Cerebellar cortex (tissue), 1 donor: ENCODE measurements at places on chromosomes 11 and 22.
A peak's percentile ranks its signal among the peaks of the same experiment; 100 is the strongest.

DNA sequence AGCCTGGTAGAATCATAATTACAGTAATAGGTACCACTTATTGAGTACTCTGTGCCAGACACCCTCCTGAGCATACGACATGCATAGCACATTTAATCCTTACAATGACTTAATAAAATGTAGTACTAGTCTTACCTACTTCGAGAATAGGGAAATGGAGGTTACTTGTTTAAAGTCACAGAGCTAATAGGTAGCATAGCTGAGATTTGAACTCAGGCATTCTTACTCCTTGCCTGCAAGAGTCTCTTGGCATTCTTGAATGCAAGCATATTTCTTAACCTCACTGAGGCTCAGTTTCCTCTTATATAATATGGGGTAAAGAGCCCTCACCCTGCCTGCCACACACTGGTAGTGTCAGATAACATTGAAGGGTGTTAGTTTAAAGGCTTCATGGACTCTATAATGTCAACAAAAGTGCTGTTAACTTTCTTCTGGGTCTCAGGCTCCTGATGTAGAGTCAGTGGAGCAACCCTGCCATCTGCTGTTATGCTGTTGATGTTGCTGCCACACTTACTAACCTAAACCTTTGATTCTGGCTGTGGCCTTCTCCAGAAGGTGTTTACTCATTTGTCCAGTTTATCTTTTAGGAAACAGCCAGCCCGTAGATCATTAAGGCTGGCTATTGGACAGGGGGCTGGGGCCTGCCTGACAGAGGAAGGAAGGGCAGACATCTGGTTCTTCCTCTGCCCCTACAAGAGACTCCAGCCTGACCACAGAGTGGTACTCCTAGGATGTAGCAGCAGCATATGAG, 18.9 kb downstream of the LIMK2 start:
- peak; percentile 75 for DNase-seq

- DNase-seq = no peak
Measured at GRCh38 chr11:35507688-35508087, 17.7 kb downstream of the PAMR1 start.

DNA sequence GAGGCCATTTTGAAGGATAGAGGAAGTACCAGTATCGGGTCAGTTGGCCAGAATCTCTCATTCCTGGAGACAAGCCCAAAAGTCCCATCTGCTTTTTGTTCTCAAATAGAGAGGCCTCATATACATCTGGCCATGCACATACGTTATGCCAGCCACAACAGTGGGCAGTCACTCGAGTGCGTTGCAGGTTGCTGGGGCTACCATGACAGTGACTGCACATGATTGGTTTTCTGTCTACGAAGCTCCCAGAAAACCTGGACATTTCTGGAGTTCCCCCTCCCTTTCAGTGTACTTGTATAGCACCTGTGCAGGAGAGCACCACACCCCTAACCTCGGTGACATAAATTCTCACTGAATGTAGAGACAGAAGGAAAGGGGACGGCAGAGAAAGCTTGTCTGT, 62.1 kb downstream of the C22orf31 start:
- peak; percentile 57 for DNase-seq

DNA sequence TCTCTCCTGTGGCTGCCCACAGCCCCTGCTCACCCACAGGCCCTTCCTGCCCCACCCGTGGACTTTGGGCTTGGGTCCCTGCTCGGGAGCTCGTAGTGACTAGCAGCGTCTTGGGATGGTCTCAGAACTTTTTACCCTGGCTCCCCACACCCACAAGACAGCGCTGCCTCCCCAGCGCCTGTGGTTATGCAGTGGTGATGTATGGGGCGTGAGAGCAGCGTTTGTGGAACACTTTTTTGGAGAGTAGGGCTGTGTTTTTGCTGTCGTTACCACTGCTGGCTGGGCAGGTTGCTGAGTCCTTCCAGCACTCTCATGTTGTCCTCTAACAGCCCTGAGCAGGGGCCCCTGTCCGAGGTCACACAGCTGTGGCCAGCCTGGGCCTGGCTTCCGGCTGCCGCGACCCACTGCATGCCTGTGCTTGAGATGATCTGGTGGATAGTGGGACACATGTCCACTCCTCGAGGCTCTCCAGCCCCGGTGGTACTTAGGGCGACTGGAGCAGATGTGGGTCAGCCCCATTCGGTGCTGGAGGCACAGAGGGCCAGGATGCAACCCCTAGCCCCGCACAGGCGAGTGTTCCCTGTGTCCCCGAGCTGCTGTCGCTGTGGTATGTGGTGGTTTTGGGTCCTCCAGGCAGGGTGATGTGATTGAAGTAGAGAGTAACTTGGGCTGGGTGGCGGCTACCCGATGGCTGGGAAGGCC, 7.1 kb upstream of the GRAMD4 start:
- no peak for DNase-seq

DNA sequence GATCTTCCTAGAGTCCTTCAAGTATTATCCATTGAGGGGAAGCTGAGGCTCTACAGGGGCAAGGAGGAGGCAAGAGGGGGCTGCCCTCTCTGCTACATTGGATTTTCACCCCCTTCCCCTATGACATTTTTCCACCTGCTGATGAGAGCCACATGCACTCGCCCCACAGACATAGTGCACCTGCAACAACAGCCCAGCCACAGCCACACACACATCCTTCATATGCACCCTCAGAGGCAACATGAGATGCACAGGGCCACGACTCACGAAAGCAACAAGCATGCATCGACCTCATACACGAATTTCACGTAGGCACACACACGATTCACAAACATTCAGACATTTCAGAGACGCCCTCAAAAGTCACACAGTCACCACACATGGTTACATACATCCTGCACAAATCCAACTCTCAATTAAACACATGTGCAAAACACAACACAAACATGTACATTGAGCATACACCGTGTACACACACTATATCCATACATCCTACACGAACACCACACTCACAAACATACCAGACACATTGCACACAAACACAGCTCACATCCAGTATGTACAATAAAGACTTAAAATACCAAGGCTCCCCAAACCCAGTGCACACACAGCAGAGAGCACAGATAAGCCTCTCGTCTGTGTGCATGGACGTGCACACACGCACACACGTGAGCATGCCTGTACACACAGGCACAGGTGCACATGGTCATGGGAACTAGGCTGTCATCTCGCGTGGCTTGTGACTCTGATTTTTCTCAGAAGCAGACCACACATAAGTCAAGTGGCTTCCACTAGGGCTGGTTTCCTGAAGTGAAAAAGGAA, 6.3 kb upstream of the LRRC32 start:
- DNase-seq = no peak

GRCh38 chr22:41862160-41862529, 29.2 kb downstream of the SREBF2 start:
- no peak for DNase-seq

DNA sequence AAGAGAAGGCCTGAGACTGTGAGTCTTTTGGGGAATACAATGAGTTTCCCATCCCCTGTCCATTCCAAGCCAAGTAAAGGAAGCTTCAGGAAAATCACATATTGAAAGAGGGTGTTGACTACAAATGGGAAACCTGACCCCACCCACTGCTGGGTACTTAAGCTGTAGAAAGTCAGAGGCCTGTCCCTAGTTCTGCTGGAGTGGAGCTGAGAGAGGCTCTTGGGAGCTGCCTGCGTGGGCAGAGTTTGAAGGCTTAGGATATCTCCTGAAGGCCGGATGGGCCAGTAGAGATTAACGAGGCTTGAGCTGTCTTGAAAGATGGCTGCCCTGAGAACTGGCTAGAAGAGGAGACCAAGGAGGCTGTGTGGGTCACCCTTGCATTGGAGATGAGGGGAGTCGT, 176.2 kb upstream of the NECTIN1 start:
- DNase-seq = no peak

DNA sequence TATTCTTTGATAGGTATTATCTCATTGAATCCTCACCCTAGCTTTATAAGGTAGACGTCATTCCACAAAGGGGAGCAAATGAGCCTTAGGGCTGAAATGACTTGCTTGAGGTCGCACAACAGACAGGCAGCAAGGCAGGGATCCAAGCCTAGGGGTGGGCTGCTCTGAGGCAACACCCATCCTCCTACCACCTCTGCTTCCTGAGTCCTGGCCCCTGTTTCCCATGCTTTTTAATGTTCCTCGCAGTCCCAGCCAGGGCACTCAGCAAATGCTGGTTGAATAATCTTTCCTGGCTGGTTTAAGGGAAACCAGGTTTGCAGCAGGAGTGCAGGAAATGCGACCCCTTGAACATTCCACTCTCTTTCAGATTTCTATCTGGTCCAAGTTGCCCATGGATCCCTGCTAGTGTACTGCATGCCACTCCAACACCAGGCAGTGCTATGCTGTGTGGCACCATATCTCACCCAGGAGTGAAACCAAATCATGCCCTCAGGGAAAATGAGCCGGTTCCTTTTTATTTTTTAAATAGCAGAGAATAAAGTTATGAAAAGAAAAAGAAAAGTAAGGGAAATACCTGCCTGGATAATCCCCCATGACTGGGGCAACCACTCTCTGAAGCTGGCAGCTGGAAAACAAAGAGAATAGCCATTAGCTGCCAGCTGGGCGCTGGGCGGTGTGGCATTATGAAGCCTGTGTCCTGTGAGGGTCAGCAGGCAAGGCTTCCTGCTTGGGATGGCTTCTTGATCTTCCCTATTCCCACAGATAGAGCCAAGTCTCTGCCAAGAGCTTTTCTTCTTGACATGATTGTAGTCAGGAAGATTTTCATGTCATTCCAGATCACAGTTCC, 21.8 kb downstream of the MICAL2 start:
- DNase-seq = no peak

DNA sequence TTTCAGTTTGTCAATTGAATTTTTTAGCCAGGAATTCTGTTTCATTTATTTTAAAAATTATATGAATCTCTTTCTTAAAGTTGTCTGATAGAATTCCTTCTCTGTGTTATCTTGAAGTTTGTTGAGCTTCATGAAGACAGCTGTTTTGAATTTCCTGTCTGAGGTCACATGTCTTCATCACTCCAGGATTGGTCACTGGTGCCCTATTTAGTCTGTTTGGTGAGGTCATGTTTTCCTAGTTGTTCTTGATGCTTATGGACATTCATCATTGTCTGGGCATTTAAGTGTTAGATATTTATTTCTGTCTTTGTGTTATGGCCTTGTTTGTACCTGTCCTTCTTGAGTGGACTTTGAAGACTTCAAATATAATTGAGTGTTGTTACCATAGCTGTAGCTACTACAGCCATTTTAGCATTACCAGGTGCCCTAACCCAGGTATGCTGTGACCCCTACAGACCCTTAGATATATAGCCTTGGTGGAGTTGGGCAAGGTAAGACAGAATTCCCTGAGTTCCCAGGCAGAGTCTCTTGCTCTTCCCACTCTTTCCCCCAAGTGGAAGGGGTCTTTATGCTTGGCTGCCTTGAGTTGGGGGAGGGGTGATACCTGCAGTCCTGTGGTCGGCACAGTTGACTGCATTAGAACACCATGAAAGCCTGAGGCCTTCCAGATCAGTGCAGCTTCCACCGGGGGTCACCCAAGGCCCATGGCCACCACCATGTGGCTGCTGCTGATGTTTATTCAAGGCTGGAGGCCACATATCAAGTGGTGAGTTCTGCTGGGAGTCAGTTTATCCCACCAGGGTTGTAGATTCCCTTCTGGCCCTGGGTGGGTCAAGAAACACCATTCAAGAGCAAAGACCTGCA, 229.6 kb downstream of the DYNC2H1 start:
- peak; percentile 22 for DNase-seq

GRCh38 chr11:84292006-84292405, 1005.8 kb upstream of the CCDC90B start:
- no peak for DNase-seq

- no peak for DNase-seq
Measured at GRCh38 chr22:37982938-37983859, 1.2 kb downstream of the SOX10 start.

DNA sequence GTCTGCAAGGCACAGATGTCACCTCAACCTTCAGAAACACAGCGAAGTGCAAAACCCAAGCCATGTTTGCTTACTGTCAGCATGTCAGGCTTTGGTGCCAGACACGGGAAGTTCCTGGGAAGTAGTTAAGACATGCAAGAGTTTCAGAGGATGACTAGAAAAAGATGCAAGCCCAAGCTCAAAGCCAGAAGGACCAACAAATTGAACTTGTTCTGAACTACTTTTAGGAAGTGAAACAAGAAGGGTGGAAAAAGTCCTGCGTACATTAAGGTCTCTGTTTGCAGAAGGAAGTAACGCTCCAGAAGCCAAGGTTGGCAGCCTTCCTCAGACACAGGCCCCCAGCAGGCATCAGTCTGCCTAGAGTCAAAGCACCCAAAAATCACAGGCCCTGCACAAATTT, 2.6 kb downstream of the AP1B1 start:
- DNase-seq = no peak

DNA sequence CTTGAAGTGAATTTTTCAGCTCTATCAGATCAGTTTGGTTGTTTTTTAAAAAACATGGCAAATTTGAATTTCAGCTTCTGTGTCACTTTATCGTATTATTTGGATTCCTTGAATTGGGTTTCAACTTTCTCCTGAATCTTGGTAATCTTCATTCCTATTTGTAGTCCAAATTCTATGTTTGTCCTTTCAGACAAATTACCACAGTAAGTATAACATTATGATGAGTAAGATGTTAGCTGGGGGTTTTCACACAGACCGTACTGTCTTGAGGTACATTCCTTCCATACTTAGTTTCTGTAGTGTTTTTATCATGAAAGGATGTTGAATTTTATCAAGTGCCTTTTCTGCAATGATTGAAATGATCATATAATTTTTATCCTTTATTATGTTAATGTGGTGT, 28.0 kb downstream of the OR5B17 start:
- no peak for DNase-seq

GRCh38 chr22:44449061-44449682, 48.9 kb downstream of the RTL6 start:
- DNase-seq = no peak

GRCh38 chr11:10909141-10909883, 51.5 kb upstream of the ZBED5 start:
- DNase-seq = no peak

GRCh38 chr11:27477831-27478230, 5.2 kb upstream of the LGR4 start:
- DNase-seq = no peak

DNA sequence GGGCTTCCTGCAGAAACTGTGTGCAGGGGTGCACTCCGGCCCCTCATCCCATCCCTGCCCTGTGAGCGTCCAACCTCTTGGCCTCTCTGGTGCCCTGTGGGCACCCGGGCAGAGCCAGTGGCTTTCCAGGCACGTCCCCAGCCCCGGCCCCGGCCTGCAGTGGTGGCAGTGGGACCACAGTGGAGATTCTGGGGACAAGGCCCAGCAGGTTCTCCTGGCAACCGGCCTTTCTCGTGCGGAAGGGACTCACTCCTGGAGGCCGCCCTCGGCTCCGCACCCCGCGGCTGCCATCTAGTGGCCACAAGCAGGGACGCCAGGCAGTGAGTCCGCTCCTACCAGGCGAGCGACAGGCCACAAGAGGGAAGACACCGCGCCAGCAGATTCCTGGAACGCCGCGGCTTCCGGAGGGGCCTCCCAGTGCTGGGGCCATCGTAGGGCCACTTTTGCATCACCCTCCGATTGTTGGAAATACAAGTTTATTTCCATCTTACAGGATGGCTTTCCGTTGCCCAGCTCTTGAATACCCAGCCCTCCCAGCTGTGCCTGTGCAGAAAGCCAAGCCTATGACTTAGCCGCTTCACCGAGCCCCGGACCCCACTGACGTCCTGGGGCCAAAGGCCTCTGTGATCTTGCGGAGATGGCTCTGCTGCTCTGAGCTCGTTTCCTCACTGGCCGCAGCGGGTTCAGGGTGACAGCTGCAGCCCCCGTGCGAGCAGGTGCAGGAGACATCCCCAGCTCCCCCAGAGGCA, 357.3 kb downstream of the CTTN start:
- peak; percentile 66 for DNase-seq

- DNase-seq = no peak
Measured at GRCh38 chr11:69325446-69325845, 31.5 kb downstream of the MYEOV start.

GRCh38 chr22:42168476-42168875, 37.9 kb upstream of the CYP2D6 start:
- DNase-seq = no peak
